GDM1 (cell line): ENCODE measurements at places on chromosomes 1 and 21.

GRCh38 chr1:237709355-237709754 lies 181.4 kb downstream of the ZP4 start:
- DNase-seq, result no peak

GRCh38 chr1:12452262-12452661 lies 165.7 kb downstream of the DHRS3 start:
- no peak for DNase-seq

GRCh38 chr1:185648858-185649589 lies 85.2 kb upstream of the HMCN1 start:
- no peak for DNase-seq

GRCh38 chr1:81660286-81660685 lies 140.4 kb upstream of the ADGRL2 start:
- DNase-seq, result no peak

DNA sequence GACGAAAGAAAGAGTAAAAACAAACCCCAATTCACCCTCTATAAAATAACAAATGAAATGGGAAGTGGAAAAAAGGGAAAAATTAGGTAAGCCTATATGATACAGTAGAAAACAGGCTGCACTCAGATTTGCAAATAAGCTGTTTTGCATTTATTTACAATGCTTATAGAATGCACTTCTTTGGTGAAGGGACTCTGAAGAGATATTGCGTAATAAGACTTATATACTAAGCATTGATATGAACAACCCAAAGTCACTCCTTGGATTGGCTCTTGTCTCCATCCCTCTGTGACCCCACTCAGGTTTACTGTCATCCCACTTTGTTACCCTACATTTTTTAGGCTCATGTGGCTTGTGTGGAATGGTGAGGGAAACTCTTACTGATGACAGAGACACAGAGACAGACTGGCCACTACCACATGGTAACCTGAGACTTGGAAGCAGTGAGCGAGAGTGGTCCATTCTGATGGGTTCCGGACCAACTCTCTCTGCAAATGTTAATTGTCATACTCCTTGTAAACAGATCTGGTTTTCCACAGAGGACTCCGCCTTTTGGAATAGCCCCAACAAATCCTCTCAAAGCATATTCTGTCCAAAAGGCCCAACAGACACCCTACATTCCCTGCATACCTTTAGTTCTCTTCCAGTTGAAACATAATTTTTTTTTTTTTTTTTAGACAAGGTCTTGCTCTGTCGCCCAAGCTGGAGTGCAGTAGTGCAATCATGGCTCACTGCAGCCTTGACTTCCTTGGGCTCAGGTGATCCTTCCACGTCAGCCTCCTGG lies 11.0 kb downstream of the GSTM5 start:
- no peak for DNase-seq

DNA sequence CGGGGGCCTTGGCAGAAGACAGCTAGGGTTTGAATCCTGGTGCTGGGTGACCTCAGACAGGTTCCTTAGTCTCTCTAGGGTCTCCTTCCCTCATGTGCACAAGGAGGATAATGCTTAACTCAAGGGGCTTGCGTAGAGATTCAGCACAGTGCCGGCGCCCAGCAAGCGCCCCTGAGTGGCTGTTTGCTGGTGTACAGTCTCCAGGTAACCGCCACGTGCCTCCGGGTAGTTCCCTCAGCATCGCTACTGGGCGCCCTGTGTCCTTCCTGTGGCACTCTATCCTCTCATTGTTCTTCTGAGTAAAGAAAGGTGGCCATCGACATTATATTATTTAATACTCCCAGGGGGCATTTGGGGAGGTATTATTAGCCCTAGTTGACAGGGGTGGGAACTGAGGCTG lies 80.9 kb downstream of the NENF start:
- no peak for DNase-seq

GRCh38 chr1:55970526-55971110 lies 608.7 kb downstream of the PLPP3 start:
- DNase-seq, result no peak

GRCh38 chr1:89994231-89994804 lies 592 bp upstream of the ZNF326 start:
- no peak for DNase-seq

DNA sequence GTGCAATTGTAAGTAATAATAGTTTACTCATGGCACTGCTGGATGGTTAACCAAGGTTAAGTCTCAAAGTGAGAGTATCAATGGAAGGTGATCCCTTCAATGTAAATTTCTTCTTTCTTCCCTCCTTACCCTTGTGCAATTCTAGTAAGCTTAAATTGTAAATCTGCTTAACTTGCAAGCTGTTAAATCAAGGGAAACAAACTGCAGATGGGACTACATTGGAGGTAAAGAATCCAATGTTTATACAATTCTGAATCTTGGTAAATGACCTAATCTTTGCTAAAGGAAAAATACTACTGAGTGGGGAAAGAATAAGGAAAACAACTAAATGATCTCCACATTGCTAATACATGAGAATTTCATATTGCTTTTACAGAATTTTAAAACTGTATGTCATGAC lies 6.7 kb upstream of the CD55 start:
- no peak for DNase-seq

DNA sequence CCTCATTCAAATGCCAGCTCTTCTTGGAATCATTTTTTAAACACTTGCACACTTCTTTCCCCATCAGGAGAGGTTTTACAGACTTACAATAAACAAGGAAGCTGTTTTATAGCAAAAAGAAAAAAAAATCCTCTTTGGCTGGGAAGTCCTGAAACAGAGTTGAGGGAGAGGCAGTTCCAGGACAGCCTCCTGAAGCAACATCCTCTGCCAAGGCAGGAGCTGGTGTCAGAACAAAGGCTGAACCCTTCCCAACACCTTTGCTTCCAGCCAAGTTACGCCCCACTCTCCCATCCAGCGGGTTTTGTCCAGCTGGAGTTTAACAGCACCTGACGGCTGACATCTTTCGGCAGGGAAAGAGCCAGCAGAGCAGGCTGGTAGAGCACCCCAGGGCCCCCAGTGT lies 287.8 kb downstream of the RRAGC start:
- DNase-seq, result no peak

DNA sequence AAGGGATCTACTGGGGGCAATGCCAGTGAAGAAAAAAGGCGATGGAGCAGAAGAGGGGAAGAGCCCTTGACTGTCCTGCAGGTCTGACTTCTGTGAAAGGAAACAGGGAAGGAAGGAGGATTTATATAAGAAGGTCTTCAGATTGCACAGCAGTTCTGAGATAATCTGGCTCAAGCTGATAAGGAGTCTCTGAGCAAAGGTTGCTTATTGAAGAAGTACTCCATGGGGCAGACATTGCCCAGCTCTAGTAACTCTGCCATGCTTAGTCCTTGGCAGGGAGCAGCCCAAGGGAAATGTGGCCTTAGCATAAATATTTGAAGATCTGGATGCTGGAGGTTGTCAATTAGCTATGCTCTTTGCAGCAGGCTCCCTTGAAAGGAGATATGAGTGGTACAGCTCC lies 15.9 kb upstream of the TTF2 start:
- DNase-seq, result no peak

DNA sequence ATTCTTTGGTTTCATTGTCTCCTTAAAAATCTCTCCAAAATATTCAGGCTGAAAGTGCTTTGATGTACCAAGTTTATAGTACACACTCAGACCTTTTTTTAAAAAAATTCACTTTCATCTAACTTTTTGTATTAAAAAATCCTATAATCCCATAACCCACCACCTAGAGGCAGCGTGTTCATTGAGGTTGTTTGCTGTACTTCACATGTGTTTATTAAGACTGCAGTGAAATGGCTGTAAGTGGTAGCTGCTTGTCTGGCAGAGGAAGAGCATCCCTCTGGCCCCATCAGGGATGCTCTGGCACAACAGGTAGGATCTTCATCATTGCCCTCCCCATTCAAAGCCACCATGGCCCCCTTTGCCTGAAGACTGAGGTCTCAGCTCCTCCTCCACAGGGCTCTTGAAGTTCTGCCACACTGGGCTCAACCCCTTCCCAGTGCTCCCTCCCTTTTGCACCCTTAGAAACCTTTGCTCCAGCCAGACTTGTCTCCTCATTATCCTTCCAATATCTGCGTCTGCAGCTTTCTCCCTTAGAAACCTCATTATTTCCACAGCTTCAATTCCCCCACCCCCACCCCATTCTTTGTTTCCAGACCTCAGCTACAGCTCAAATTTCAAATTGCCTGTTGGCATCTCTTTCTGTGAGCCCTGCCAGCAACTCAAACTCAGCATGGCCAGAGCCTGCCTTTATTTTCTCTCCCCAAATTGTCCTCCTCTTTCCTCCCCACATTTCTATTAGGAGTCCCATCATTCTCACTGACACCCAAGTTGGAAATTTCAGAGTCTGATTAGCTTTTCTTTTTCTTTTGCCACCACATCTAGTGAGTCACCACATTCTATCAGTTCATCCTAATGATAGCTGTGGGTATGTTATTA lies 369.6 kb upstream of the USP24 start:
- DNase-seq, result no peak

GRCh38 chr1:145997718-145998023 lies 1.3 kb upstream of the TXNIP start:
- DNase-seq, result no peak

DNA sequence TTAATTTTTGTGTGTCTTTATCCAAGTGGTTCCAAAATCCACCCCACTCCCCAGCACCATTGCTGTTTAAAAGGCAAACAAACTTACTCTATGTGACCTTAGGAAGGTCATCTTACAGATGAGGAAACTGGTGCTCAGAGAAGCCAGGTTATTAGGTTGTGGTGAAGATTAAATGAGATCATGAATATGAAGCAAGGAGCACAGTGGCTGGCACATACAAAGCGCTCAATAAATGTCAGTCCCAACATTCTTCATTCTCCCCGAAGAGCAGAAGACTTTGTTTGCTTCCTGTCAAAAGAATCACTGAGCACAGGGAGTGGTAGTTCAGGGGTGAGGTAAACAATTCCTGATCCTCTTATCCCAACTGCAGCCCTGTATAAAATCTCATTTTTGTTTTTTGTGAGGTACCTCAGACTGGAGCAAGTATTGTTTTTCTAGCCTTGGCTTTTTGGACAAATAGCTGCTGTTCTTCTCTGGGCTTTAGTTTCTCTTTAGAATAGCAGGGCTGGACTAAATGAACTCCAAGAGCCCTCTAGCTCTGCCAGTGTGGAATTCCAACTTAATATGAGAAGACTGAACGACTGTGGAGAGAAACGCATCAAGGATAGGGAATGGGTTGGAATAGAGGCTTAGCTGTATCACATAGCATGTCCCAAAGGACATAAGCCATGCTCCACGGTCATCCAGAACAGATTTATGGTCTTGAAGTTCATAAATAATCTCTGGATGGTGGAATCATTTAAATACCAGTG lies 455.3 kb upstream of the USP24 start:
- no peak for DNase-seq
